ENCODE measurements at places on chromosomes 6 and 20.

- DNase-seq, result no peak
These were observed 53.7 kb upstream of the SIRPG start for GRCh38 chr20:1711266-1711665.

- DNase-seq, result no peak
These were observed 5.3 kb downstream of the MMP9 start for GRCh38 chr20:46013829-46014516.

GRCh38 chr20:22403632-22404361 lies 180.6 kb downstream of the FOXA2 start:
- no peak for DNase-seq

DNA sequence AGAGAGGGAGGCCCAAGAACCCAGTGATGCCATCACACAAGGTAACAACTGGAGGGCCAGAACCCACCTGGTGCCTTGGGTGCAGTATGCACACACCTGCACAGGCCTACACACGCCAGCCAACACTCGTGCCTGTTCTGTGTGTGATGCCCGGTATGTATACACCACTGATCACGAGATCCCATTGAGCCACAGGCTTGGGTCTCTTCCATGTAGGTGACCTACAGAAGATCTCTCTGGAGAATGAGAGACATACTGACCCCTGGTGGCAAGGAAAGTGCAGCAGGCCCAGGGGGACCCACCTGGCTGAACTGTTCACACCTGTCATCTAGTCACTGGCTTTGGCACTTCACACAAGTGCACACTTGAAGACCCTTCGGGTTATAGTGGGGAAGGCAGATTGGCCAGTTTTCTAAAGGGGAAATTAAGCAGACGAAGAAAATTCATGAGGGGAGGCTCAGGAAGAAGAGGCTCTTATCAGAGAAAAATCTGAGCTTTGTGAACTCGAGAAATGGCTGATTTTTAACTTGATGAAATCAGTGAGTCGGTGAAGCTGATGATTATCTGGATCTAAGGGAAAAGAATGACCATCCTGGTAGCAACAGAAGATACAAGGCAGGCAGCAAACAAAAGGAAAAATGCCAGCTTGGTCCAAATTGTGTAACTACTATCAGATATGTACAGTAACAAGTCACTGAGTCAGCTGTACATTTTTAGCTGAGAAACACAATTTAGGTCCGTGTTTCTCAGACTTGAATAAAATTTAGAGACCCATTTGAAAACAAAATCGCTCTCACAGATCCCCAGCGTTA lies 69.1 kb upstream of the PBOV1 start:
- no peak for DNase-seq

DNA sequence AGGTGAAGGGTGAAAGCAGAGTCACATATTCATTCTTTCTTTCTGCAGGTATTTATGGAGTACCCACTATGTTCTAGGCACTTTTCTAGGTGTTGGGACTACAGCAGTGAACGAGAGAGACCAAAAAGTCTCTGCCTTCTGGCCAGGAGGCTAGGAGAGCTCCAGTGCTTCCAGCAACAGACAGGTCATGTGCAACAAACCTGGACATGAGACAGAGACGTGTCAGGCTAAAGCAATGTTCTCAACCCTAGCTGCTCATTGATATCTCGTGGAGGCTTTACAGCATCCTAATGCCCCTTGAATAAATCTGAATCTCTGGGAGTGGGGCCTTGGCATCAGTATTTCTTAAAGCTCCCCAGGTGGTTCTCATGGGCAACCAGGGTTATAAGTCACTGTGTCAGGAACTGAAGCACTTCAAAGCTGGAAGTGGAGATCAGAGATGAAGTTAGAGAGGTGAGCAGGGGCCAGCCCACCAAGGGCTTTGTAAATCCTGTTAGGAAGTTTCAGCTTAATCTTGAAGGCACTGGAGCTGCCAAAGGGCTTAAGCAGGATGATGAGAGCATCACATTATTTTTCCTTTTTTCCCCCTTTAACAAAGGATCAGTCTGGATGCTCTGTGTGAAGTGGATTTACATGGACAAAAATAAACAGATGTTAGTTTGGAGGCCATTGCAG lies 13.0 kb upstream of the TBCC start:
- DNase-seq, result no peak

- DNase-seq, result no peak
These were observed 528 bp downstream of the NHSL1 start for GRCh38 chr6:138498629-138499302.

GRCh38 chr6:17892097-17892686 lies 95.2 kb downstream of the KIF13A start:
- DNase-seq, result no peak

GRCh38 chr20:10837901-10838300 lies 164.1 kb upstream of the JAG1 start:
- DNase-seq, result no peak

DNA sequence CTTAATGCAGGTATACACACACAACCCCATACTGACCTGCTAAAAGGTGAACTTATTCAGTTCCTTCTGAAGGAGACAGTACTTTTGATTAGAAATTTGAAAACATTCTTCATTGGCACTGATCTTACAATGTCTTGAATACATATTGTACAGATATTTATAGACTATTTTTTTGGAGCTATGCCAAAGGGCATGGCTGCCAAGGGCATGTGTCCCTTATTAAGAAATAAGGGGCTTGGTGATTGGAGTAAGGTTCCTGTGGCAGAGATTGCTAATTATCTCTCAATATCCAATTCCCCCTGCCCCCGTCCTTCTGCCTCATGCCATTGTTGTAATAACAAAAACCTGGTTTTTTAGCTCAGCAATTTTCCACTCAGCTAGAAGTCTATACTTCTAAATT lies 355.9 kb downstream of the FARS2 start:
- DNase-seq, result no peak

GRCh38 chr6:138907167-138907566 lies 80.9 kb downstream of the REPS1 start:
- DNase-seq, result no peak

DNA sequence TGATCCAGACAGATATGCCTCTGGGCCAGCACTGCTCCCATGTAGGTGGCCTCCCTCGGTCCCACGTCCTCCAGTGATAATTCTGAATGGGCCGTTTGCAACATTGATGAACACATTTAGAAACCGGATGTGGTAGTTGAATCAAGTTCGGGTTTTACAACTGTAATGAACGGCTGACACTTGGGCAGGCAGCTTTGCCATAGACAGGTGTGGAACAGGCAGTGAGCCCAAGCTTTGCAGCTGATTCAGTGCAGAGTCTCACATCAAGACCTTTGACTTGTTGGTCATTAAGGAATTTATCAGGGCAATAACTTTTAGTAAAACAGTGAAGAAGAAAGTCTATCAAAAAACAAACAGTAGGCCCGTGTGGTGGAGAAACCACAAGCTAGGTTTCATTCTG lies 466.6 kb upstream of the AGPAT4 start:
- DNase-seq, result no peak
